Nasal cavity respiratory epithelium epithelial cell of viscerocranial mucosa (primary cell): ENCODE measurements at places on chromosomes 16 and 17. TPM values are rescaled to one million over a fixed set of nuclear protein-coding genes. Genes with fewer than 3 reads are reported as not detected.

The CLDN6 gene
- total RNA-seq = under 0.01 and 0.14 TPM in 2 replicates

The OTOA gene
- total RNA-seq = under 0.01 TPM in 2 replicates

The CTRL gene
- total RNA-seq = 0.21 and 0.34 TPM in 2 replicates

The TEX14 gene
- total RNA-seq = 0.07 TPM in 1 of 2 replicates, not detected in the other

The ATF7IP2 gene
- total RNA-seq = 4.1 and 7.9 TPM in 2 replicates

The KRT20 gene
- total RNA-seq = not detected in 2 replicates

The SOX8 gene
- under 0.01 TPM in 1 of 2 replicates, not detected in the other for total RNA-seq

The DOC2A gene
- 0.21 TPM in 1 of 2 replicates, not detected in the other for total RNA-seq

The SCGB1C2 gene
- not detected in 2 replicates for total RNA-seq

The NQO1 gene
- total RNA-seq = 76.2 and 98.0 TPM in 2 replicates

The WSB1 gene
- total RNA-seq = 217 and 299 TPM in 2 replicates

The FOXL1 gene
- 0.64 and 0.68 TPM in 2 replicates for total RNA-seq

The EFNB3 gene
- total RNA-seq = under 0.01 and 0.14 TPM in 2 replicates
